ENCODE measurements at places on chromosomes 7 and 10.

GRCh38 chr7:45659496-45660139 lies 85.5 kb downstream of the ADCY1 start:
- DNase-seq, result no peak

DNA sequence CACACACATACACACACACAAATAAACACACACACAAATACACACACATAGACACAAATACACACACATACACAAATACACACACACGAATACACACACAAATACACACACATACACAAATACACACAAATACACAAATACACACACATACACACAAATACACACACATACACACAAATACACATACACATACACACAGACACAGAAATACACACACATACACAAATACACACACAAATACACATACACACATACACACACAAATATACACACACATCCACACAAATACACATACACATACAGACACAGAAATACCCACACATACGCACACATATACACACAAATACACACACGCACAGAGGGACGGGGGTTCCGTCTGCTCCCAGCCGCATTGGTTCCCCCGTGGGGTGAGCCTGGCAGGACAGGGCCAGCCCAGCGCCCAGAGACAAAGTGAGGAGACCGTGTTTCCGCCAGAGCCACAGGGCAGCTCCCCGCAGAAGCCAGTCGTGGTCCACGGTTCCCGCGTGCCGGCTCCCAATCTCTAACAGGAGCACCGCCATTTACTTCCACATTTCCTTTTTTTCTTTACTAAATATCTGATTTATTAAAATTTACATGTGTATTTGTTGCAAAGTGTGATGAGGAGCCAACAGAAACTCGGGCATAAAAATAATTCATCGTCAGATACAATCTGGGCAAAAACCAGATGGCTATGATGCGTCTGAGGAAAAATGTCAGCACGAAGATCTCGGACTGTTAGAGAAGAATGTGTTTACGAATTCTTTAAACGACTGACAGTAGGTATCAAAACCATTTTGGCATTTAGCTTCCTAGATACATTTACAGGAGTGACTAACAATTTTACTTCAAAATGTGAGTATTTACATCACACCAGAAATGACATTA lies 3.1 kb upstream of the KNDC1 start:
- DNase-seq, result no peak

- DNase-seq, result no peak
These were observed 190.2 kb downstream of the TNS3 start for GRCh38 chr7:47391726-47392125.

DNA sequence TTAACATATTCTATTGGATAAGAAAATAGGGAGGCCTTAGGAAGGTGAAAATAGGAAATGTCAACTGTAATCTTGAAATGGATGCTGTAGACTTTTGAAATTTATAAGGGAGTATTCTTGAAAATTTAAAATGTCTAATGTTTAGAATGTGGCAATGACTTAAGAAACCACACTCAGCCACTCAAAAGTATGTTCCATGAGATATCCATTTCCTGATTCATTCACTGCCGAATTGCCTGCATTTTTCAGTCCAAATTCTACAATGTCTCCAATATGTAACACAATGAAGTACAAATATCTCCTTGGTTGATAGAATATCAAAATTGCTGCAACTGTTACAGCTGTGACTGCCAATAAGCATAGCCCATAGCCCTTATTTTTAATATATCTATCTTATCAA lies 25.9 kb downstream of the PRKG1 start:
- DNase-seq, result no peak

- DNase-seq, result no peak
These were observed 107.8 kb upstream of the ASAH2 start for GRCh38 chr10:50358925-50359687.

GRCh38 chr7:10121631-10122030 lies 852.0 kb upstream of the PHF14 start:
- DNase-seq, result no peak

- DNase-seq, result no peak
These were observed 66.0 kb upstream of the STARD3NL start for GRCh38 chr7:38112075-38112474.
